ENCODE measurements at places on chromosomes 16 and 17.

DNA sequence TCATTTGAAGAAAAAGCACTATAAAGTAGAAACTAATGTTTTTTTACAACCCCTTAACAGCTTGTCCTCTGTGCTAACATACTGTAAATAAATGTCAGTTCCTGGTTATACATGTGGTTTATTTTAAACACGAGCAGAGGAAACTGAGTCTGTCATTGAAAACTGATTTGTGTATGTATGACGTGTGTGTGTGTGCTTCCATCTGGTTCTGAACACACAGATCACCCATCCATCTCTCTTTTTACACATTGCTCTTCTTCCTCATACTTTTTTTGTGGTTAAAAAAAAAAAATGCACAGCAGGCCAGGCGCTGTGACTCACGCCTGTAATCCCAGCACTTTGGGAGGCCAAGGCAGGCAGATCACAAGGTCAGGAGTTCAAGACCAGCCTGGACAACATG, 49.5 kb downstream of the ZNF423 start:
- no peak for DNase-seq

- no peak for DNase-seq
Observed at GRCh38 chr17:63647936-63648335, 25.7 kb downstream of the MAP3K3 start.

DNA sequence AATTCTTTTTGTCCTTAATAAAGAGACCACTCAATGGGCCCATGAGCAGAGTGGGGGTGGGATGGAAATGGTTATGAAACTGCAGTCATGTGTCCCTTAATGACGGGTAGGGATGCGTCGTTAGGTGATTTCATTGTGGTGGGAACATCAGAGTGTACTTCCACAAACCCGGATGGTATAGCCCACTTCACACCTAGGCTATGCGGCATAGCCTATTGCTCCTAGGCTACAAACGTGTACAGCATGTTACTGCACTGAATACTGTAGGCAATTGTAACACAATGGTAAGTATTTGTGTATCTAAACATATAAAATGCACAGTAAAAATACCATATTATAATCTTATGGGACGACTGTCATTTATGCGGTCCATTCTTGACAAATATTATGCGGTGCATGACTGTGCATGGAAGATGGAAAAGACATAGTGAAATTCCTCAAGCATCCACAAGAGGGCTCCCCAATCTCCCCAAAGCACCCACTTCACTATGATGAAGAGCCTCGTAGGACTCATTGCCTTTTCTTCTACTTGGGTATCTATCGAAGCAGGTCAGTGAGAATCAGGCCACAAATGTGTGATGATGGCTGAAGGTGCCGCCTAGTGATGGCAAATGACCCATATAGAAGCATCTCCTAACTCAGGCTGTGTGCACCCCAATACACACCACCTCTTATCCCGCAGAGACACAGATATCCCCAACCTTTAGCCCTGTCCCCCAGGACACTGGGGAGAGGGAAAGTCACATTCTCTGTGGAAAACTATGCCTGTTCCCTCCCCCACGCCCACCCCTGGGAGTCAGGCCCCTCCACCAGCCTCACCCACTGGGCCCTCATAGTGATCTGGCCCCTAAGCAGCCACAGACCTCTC, 43.5 kb downstream of the TBX21 start:
- DNase-seq = no peak

DNA sequence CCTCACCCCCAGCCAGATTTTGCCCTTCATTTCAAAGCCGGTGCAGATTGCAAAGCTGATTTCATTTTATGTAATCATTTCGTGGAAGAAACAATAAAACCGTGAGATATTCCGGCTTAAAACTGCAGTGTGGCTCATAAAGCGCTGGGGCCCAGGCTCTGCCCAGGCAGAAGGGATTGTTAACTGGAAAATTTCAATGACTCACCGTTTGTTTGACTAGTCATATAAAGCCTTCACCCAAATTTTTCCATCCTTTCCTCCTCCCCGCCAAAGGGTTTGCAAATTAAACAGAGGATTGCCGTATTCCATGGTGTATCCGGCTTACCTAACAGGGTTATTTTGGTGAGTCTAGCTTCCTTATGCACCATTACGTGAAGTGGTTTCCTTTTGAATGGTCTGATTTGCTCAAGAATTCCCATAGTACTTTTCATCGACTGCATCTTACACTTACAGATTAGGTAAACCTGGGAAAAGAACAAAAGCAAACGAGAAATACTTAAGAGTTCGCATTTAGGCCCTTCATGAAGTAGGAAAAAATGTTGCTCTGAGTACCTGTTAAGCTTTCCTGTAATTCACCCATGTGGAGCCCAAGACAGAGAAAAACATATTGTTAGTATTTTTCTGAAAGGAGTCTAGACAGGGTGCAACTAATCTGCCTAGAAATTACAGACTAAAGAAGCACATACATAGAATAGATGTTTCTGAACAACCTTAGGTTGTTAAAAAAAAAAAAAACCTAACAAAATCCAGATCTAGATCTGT, 949 bp upstream of the GSPT1 start:
- no peak for DNase-seq
